Fibroblast of skin of scalp (primary cell): ENCODE measurements at places on chromosomes 1 and 21.

DNA sequence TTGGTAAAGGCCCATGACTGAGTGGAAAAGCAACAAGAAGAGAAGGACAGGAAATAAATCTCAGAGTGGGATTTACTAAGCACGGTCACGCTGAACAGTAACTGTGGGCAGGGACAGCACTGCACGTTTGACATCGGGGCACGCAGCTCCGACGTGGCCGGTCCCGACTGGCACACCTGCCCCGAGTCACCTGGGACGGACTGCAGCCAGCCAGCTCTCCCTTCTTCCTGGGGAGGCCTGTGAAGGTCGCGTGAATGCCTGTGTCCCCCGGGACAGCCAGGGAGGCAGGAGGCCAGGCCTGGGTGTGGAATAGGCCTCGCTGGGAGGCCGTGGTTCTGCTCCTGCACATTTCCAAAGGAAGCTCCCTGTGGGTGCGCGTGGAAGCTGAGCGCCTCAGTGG lies 140.2 kb downstream of the PRDM16 start:
- no peak for DNase-seq

GRCh38 chr1:170685166-170685565 lies 21.2 kb downstream of the PRRX1 start:
- DNase-seq = peak; percentile 79

GRCh38 chr1:172270605-172271004 lies 149.9 kb upstream of the C1orf105 start:
- peak; percentile 46 for DNase-seq

DNA sequence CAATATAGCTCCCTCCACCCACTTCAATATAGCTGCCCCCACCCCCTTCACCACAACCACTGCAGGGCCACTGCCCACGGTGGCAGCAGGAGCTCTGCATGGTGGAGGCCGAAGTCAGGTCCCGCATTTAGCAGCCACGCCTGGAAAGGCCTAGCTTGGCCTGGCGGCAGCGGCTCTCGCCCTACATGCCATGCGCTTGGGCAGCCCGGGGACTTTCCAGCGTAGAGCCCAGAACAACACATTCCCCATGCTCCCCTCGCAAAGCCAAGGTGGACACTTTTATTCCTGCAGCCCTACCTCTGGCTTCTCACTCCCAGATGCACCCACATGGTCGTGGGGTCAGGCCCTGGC lies 37.1 kb downstream of the LHX4 start:
- DNase-seq = no peak

GRCh38 chr1:167467752-167468151 lies 50.6 kb downstream of the CD247 start:
- DNase-seq = no peak

DNA sequence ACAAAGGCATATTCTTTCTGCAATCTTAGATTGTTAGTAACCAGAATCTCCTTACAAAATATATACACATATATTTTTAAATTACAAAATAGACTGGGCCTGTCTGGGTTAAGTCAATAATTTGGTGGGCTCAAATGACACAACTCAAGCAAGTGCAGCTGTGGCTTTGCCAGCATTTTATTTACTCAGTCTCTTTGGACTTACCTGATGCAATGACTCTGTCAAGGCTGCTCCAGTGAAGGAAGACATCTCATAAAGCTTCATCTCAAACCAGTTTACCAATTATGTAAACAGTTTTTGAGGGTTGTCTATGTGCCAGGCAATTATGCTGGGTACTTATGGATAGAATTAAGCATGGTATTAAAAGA lies 22.8 kb upstream of the ABCA4 start:
- no peak for DNase-seq
